ENCODE measurements at places on chromosomes 16 and 17.

- no peak for DNase-seq
These were observed 21.7 kb upstream of the TMEM220 start for GRCh38 chr17:10751563-10751962.

DNA sequence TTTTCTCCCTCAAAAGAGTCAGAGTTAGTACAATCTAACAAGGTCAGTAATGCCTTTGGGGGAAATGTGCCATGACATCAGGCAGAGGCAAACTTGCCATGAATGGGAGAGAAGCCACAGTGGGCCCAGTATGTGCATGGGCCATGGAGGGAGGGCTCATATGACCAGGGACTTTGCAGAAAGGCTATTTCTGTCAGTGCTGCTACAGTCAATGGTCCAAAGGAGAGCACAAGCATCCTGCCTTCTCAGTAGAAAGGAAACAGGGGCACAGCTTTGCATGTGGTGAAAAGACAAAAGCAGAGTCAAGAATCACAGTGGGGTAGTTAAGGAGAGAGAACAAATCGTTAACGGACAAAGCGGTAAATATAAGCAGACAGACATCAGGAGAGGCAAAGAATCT is 11.2 kb upstream of the CORO6 start:
- DNase-seq: no peak

- no peak for DNase-seq
These were observed 155.3 kb downstream of the PRKCB start for GRCh38 chr16:23991066-23991465.

DNA sequence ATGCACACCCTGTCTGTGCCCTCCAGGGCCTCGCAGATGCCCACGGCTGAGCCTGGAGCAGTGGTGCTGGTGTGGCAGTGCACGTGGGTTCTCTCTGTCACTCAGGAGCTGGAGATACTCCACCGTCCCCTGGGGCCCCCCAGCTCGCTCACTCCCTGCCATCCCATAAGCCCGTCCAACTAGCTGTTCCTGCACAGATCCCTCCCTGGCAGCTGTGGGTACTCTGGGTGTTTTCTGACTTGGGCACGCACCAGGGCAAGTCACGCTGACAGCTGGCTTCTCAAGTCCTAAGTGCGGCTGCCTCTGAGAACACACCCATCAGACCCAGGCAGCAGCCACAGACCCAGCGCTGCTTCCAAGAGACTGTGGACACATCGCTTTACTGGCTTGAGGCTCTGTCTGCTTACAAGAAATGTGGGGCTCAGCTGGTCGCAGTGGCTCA is 25.4 kb upstream of the ITGB4 start:
- DNase-seq: no peak

GRCh38 chr17:27343977-27344607 is 50.2 kb downstream of the WSB1 start:
- DNase-seq: no peak
